ENCODE measurements at places on chromosomes 2 and 18. TPM values are rescaled to one million over a fixed set of nuclear protein-coding genes. Genes with fewer than 3 reads are reported as not detected.

The ATF2 gene
- 45.2 TPM for total RNA-seq

DNA sequence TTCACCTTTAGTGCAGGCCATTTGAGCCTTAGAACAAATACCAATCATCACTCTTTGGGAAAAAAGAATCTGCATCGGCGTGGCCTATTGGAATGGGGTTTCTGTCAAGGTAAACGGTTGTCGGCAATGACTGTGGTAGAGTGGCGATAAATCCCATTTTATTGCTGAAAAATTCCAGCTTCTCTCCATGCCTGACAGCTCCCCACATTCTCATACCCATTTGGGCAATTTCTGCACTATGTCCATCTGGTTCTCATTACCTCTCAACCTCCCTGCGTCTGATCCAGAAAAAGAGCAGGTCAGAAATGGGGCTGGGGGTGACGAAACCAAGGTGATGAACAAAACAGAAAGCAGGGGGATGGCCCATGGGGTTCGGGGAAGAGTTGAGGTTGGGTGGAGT is 254.0 kb downstream of the MEIS1 start:
- H3K27ac ChIP-seq: peak overlapping the region; percentile 85
- H3K4me3 ChIP-seq: no peak overlapping the region

The APCDD1 gene
- 47.1 TPM for total RNA-seq

DNA sequence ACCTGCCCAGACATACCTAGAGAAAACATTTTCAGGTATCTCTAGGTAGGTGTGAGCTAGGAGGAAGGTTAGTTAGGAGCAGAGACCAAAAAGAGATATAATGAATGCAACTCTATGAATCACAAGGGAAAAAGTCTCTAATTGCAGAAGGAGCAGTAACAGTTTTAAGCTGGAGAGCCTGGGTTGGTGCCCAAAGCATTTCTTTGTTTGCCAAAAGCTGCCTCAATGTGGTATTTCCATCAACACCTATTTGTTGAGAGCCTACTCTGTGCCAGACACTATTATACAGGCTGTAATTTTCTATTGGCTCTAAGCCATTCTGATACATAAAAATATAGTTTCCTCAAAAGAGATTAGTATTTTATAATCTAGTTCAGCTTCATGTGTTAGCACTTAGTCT is 141.6 kb downstream of the UBE2E3 start:
- H3K36me3 ChIP-seq: no peaks in the 10 kb centered on the region
- no peak overlapping the region for H3K4me3 ChIP-seq
- H3K27ac ChIP-seq: no peak overlapping the region
- no peak for DNase-seq

GRCh38 chr2:8465560-8465959 is 216.3 kb upstream of the ID2 start:
- DNase-seq: no peak
- no peaks in the 10 kb centered on the region for H3K36me3 ChIP-seq
- no peak overlapping the region for H3K4me3 ChIP-seq
- no peaks in the 10 kb centered on the region for H3K4me1 ChIP-seq
- H3K27ac ChIP-seq: no peak overlapping the region
- H3K27me3 ChIP-seq: no peaks in the 10 kb centered on the region

DNA sequence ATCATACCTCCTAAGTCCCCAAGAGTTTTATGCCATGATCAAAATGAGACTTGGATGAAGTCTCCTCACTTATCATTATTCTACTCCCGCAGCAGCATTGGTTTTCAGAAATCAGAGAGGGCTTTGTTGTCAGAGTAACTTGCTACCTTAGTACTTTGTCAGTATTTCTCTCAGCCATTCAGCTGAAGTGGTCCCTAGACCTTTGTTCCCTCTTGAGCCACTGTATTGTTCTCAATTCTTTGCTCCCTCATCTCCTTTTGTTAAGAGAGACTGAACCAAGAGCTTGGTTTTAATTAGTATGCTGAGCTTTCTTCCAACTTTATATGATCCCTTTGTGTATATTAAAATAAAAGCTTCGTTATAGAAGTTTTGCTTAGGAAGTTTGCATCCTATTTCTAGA is 133.4 kb downstream of the DOCK10 start:
- H3K4me1 ChIP-seq: peaks cover 8% of the 10 kb centered on the region
- H3K27me3 ChIP-seq: no peaks in the 10 kb centered on the region
- no peak overlapping the region for H3K4me3 ChIP-seq
- H3K27ac ChIP-seq: no peak overlapping the region
- H3K36me3 ChIP-seq: no peaks in the 10 kb centered on the region
- DNase-seq: no peak

DNA sequence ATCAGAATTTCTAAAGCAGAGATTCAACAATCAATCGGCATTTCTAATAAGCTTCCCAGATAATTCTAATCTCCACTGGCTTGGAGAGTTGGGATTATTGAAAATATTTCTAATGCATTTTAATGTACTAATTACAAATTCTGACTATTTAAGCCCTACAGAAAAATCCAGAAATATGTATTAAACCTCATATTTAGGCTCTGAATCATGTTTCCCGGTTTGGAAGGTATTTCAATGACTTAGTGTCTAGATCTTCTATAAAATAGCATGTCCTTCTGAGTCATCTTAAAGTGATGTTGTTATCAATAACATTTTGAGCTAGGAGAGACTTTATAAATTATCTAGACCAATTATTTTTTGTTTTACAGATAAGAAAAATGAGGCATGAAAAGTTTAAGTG is 258.8 kb upstream of the NRXN1 start:
- H3K27me3 ChIP-seq: no peaks in the 10 kb centered on the region
- no peaks in the 10 kb centered on the region for H3K36me3 ChIP-seq
- H3K4me1 ChIP-seq: no peaks in the 10 kb centered on the region
- no peak overlapping the region for H3K4me3 ChIP-seq
- DNase-seq: no peak

The ST3GAL5 gene
- 21.6 TPM for total RNA-seq

DNA sequence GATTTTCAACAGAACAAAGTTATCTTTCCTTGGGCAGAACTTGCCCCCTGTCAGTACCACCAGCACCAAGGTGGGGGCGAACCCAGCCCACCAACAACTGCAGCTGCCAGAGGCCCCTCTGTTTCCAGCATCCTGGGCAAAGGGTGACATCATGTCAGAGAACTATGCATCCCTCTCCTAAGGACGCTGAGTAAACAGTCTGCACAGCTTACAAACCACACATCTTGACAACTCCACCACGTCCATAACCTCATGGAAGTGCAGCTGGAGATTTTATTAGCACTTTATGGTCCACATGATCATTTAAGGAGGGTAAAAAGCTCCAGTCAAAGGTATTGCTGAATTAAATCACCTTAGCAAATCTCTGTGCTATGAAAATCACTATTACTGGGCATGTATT is 40.4 kb downstream of the PIEZO2 start:
- peak; percentile 80 for DNase-seq
- no peaks in the 10 kb centered on the region for H3K36me3 ChIP-seq
- H3K27ac ChIP-seq: no peak overlapping the region

GRCh38 chr2:226983895-226984749 is 148.3 kb downstream of the RHBDD1 start:
- no peak for DNase-seq
- H3K27me3 ChIP-seq: no peaks in the 10 kb centered on the region
- no peak overlapping the region for H3K4me3 ChIP-seq
- H3K4me1 ChIP-seq: peaks cover 15% of the 10 kb centered on the region
- no peak overlapping the region for H3K27ac ChIP-seq

The IL37 gene
- not detected for total RNA-seq

The MZT2A gene
- total RNA-seq: 107 TPM

The DRC1 gene
- total RNA-seq: not detected

DNA sequence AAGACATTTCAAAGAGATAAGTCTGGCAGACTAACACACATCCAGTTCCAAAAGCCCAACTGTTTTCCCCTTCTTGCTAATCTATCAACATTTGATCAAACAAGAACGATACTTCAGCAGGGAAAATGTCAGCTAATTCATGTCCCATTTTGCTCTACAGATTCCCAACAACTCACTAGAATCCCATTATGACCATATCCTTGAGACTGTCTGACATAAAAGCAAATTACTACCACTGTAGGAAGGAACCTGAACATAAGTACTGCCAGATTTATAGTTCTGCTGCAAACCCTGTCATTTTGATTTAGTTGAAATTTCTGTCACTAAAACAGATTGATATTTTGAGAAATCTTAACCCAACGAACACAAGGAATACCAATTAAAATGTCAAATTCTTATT is 193.0 kb upstream of the REG3G start:
- H3K36me3 ChIP-seq: no peaks in the 10 kb centered on the region
- no peaks in the 10 kb centered on the region for H3K4me1 ChIP-seq
- DNase-seq: no peak

GRCh38 chr2:67561457-67561965 is 164.4 kb downstream of the ETAA1 start:
- DNase-seq: peak; percentile 89
- no peak overlapping the region for H3K27ac ChIP-seq
- no peak overlapping the region for H3K4me3 ChIP-seq
- peaks cover 8% of the 10 kb centered on the region for H3K4me1 ChIP-seq

GRCh38 chr2:46531863-46532262 is 52.5 kb downstream of the TMEM247 start:
- no peak overlapping the region for H3K27ac ChIP-seq
- no peak for DNase-seq
- no peaks in the 10 kb centered on the region for H3K36me3 ChIP-seq
- no peak overlapping the region for H3K4me3 ChIP-seq

The SCG2 gene
- total RNA-seq: 4.0 TPM

The LPIN1 gene
- total RNA-seq: 70.0 TPM

GRCh38 chr2:23637011-23637778 is 252.2 kb downstream of the KLHL29 start:
- DNase-seq: no peak
- no peaks in the 10 kb centered on the region for H3K27me3 ChIP-seq
- H3K27ac ChIP-seq: peak overlapping the region; percentile 47
- no peak overlapping the region for H3K4me3 ChIP-seq
- H3K4me1 ChIP-seq: peaks cover 19% of the 10 kb centered on the region

GRCh38 chr2:230254152-230254881 is 28.8 kb downstream of the SP140 start:
- H3K4me3 ChIP-seq: no peak overlapping the region
- no peaks in the 10 kb centered on the region for H3K27me3 ChIP-seq
- no peaks in the 10 kb centered on the region for H3K36me3 ChIP-seq
- no peak for DNase-seq
- H3K27ac ChIP-seq: no peak overlapping the region
- no peaks in the 10 kb centered on the region for H3K4me1 ChIP-seq

- H3K4me3 ChIP-seq: no peak overlapping the region
- H3K4me1 ChIP-seq: no peaks in the 10 kb centered on the region
- H3K27ac ChIP-seq: no peak overlapping the region
- no peaks in the 10 kb centered on the region for H3K36me3 ChIP-seq
Observed at GRCh38 chr2:65033178-65033577, 23.0 kb upstream of the CEP68 start.

- no peaks in the 10 kb centered on the region for H3K36me3 ChIP-seq
- H3K27ac ChIP-seq: no peak overlapping the region
- H3K4me1 ChIP-seq: no peaks in the 10 kb centered on the region
Observed at GRCh38 chr2:113169002-113169530, 4.7 kb upstream of the PSD4 start.

The REEP1 gene
- 73.5 TPM for total RNA-seq

The SMYD1 gene
- total RNA-seq: 4.2 TPM

DNA sequence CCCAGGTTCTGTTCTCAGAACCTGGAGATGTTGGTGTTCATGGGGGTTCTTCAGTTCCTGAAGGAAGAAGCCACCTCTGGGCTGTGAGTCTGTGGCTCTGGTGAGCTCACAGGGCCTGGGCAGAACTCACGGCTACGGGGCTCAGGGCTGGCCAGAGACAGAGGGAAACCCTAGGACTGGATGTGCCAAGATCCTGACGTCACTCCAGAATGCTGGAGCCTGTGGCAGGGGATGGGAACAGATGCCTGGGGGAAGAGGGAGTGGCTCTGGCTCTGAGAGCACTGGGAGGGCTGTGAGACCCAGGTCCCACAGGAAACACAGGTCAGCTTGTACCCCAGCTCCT is at the start of gene OTOF:
Gene OTOF, minus strand, starts transcription at position 214 of the 343 bp plus-strand sequence.
- DNase-seq: no peak
- H3K4me3 ChIP-seq: no peak within 1 kb of the TSS
- H3K4me1 ChIP-seq: no peaks in the 10 kb centered on the region

DNA sequence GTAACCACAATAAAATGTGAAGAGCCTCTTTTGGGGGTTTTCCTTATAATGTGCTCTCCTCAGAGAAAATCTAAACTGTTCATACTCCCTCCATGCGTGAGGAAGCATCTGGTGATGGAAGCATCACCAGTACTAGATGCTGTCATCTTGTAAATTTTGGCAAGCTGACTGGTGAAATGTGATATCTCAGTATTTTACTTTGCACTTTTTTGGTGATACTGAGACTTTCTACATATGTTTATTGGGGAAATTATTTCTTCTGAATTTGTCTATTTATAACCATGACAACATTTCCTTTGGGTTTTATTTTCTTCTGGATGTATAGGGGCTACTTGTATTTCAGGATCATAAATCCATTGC is 95.9 kb upstream of the DLGAP1 start:
- H3K36me3 ChIP-seq: no peaks in the 10 kb centered on the region
- no peak overlapping the region for H3K27ac ChIP-seq
- no peaks in the 10 kb centered on the region for H3K27me3 ChIP-seq
- H3K4me1 ChIP-seq: no peaks in the 10 kb centered on the region

GRCh38 chr2:234451852-234452625 is 44.8 kb downstream of the ARL4C start:
- no peak for DNase-seq
- H3K27me3 ChIP-seq: no peaks in the 10 kb centered on the region
- no peaks in the 10 kb centered on the region for H3K4me1 ChIP-seq
- no peak overlapping the region for H3K4me3 ChIP-seq
- H3K36me3 ChIP-seq: no peaks in the 10 kb centered on the region

The CPO gene
- 0.83 TPM for total RNA-seq

DNA sequence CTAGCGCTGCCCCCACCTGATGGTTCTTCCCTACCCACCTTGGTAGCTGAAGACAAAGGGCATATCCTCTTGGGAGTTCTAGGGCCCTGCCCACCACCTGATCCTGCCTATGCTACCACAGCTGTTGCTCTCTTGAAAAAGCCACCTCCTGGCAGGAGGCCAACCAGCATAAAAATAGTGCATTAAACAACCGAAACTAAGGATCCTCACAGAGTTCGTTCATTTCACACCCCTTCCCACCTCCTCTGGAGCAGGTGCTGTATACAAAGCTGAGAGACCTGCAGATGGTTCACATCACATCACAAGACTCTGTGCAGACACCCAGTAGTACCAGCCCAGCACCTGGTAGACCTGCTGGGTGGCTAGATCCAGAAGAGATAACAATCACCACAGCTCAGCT is 1348.0 kb upstream of the TMEFF2 start:
- no peak overlapping the region for H3K4me3 ChIP-seq
- no peak overlapping the region for H3K27ac ChIP-seq
- H3K4me1 ChIP-seq: no peaks in the 10 kb centered on the region
- no peaks in the 10 kb centered on the region for H3K27me3 ChIP-seq
- DNase-seq: no peak

DNA sequence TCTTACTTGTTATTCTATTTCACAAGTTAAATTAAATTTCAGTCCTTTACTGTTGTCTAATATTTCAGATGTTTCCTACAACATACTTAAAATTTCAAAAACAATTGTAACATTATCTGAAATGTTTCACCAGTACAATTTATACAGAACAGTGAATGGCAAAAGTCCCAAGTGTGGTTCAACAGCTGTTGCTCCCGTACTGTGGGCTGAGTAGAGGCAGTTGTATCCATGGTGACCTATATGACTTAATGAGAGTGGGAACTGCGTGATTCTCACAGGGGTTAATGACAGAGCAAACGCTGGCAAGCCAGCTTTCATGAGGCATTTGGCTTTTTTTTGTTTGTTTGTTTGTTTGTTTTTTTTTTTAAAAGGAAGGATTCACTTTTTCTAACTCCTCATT is 5.3 kb upstream of the PLCL1 start:
- H3K4me1 ChIP-seq: peaks cover 7% of the 10 kb centered on the region
- no peak for DNase-seq
- H3K36me3 ChIP-seq: no peaks in the 10 kb centered on the region

The BOLL gene
- total RNA-seq: not detected

All from esophagus muscularis mucosa (tissue), 4 donors.